ENCODE measurements at places on chromosomes 5 and 9. TPM values are rescaled to one million over a fixed set of nuclear protein-coding genes. Genes with fewer than 3 reads are reported as not detected.

Gene RLN2
- total RNA-seq, result not detected

Gene CARD19
- 63.2 TPM for total RNA-seq

Gene LCN10
- total RNA-seq, result not detected

Gene FAM151B
- 1.8 TPM for total RNA-seq

Gene GAPT
- not detected for total RNA-seq

Gene SHISAL2B
- total RNA-seq, result not detected

Gene CXCL14
- total RNA-seq, result 0.17 TPM

Gene IL17B
- not detected for total RNA-seq

Gene LMX1B
- 1.7 TPM for total RNA-seq

Gene FOXD1
- 17.5 TPM for total RNA-seq

Gene HAPLN1
- not detected for total RNA-seq

Gene NDST1
- total RNA-seq, result 59.2 TPM

Gene CDKN2A
- not detected for total RNA-seq

Gene ZCCHC9
- 27.3 TPM for total RNA-seq
